Right cardiac atrium (tissue), 5 donors: ENCODE measurements at places on chromosomes 4 and X.
A peak's percentile ranks its signal among the peaks of the same experiment; 100 is the strongest.

GRCh38 chr4:89072921-89073320 is 15.9 kb upstream of the FAM13A start:
- DNase-seq = no peak

DNA sequence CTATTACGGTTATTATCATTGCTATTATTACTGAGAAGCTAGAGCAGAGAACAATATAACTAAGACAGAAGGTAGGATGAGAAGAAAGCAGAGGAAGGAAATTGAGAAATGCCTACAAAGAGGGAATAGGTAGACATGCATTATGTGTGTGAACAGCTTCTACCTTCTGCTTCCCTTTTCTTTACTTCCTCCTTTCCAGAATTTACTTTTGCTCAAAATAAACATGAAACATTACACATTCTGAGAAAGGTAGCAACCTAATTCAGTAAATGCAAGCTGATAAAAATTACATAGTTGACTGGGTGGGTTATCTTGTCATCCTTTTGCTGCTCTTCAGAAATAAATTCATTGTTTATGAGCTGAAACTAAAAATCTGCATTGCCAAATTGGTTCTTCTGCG is 54.6 kb downstream of the AMOT start:
- no peak for DNase-seq

DNA sequence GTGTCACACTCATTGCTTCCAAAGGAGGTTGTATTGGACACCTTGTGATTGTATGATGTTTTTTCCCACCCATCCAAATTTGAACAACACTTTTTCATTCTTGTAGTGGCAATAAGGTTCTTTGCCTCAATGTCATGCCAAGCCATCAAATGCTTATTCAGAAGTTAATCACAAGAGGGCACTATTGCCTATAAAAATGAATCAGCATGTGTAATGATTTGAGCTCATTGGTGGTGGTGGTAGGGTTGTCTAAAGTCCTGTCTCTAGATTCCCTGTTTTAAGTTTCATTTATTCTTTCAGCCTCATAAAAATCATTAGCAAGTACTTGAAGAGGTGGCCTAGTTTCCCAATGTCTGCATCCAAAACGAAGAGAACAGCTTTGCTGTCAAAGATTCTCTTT is 37.0 kb downstream of the IRS4 start:
- DNase-seq = no peak

DNA sequence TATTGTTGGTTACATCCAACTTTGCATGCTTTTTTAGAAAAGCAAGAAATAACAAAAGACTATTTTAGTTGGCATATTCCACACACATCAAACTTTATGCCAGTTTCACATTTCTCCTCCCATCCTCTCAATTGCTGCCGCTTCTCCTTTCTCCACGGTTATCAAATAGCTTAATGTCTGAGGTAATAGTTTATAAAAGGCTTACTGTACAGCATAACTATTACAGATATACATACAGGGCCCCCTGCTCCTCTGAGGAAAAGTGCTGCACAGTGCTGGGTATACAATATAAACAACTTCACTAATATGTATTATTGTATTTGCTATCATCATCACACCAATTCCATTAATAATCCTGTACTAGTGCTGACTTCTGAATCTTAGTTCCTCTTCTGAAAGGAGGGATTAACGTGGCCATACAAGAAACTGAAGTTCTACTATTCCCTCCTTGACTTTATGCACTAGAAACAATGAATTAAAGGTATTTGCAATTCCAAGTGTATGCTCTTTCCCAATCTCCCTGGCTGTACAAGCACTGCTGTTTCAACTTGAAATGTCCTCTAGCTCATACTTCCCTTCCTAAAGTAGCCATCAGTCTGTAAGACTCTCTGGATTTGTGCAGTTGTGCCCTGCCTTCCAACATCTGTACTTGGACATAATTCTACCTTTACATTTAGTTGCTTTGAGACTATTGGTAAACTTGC is 2.5 kb downstream of the CCNI start:
- DNase-seq = no peak

DNA sequence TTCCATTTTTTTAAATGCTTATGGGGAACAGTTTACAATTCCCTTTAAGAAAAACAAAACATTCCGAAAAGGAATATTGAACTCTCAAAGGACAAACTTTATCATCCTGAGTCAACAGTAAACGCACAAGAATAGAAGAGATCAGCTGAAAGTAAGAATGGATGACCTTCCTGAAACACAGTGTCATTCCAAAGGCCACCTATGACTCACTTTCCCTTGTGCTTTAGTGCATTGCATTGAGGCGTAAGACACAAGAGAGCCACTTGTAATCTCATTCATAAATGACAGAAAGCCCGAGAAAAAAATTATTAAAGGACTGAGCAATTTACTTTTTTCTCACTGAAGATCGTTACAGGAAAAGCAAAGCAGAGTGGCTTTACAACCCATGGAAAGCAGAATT is 1062.4 kb upstream of the DIAPH2 start:
- DNase-seq = no peak

GRCh38 chr4:117491516-117491915 is 406.1 kb upstream of the TRAM1L1 start:
- DNase-seq = no peak

GRCh38 chr4:102640669-102641068 is 120.1 kb downstream of the MANBA start:
- no peak for DNase-seq

GRCh38 chr4:128371876-128372275 is 84.3 kb upstream of the PGRMC2 start:
- no peak for DNase-seq

GRCh38 chrX:7347465-7347864 is 199.5 kb upstream of the PUDP start:
- no peak for DNase-seq

GRCh38 chrX:69505772-69506616 is 1.9 kb downstream of the NALF2 start:
- peak; percentile 40 for DNase-seq

- no peak for DNase-seq
Observed at GRCh38 chr4:147547314-147548056, 66.6 kb downstream of the EDNRA start.

DNA sequence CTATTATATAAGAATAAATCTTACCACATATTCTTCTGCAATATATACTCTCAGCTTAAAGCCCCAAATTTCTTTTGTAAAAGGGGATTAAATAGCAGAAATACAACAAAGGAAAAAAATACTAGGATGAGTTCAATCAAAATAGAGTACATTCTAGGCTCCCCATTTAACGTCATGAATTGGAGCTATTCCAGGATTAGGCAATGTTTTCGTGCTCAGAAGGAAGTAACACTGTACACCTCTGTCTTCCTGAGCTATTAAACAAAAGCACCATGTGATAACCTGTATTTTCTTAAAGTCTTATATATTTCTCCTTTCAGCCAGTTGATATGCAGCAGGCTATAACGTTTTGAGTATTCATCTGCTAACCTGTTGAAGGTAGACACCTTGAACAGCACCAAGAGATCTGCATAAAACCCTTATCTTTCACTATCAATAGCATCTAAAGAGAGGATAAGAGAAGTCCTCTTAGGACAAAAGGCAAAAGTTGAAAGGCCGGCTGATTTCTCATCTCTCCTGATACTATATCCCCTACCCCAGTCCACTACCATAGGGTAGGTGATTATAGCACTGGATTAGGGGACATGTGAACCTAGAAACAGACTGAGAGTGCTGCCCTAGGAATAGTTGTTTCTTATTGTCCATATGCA is 31.5 kb downstream of the TEC start:
- DNase-seq = no peak

DNA sequence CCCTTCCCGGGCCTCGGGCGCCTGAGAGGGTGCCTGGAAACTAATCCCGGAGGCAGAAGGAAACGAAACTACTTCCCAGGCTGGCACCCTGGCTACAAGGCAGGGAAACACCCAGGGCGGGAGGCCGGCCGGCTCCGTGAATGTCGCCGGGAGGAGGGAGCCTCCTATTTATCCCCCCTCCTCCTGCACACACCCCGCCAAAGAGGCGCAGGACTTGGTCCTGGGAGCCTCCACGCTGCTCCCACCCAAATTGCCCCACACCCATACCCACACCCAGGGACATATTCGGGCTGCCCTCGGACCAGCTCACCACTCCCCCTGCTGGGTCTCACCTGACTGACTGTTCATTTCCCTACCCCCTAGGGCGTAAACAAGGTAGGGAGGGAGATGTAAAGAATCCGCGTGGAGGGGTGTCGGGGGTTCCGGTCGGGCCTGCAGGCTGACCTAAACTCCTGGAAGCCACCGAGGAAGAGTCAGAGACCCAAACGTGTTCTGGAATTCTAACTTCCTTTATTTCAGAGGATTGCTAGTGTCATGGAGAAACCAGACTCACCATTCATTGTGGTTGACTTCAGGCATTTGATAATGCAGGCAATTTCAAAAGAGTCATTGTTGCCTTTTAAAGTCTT is at the start of gene BTC:
TSS of gene BTC (minus strand) at position 142 of the 629 bp plus-strand sequence. CDS start 198 bp downstream, outside the sequence.
- peak; percentile 58 for DNase-seq

DNA sequence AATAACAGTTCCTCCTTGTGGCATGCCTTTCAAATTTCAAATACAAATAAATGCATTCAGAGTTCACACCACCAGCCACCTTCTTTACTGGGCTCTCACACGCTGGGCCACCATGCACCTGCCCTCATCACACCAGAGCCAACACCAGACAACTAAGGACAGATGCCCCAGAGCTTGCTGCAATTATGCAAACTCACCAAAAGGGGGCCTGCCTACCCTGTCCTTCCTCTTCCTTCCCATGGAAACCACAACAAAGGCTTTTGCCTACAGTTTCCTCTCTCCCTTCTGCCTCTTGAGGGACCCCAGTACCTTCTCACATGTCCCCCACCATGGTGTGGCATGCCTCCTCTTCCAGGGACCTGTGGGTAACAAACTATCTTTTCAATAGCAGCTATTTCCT is 1333.9 kb upstream of the TENM3 start:
- DNase-seq = no peak

DNA sequence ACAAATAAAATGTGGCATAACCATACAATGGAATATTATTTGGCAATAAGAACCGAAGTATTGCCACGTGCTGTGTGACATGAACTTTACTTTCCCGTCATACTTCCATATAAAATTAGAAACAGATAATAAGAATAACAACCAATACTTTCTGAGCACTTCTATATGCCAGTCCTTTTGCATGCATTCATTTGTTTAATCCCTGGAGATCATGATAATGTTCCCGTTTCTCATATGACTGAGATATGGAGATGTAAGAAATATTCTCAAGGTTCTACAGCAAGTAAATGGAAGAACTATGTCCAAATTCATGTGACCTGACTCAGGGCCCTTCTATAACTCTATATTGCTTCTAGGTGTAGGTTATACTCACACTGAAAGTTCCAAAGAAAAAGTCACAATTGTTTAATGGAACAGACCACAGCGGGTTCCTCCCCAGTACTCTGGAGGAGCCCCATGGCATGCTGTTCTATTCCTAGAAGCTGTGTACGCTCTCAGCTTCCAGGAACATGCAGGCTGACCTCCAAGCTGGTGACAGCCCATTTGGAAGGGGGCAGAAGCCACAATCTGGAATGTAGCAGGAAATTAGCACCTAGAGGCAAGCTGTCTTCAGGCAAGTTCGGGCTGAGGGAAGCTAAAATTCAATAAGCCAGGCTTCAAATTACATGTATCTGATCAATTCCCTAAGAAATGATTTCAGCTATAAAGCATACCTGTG is 31.5 kb downstream of the QDPR start:
- no peak for DNase-seq

- DNase-seq = peak; percentile 94
Observed at GRCh38 chr4:7206911-7207567, 14.7 kb downstream of the SORCS2 start.

- DNase-seq = no peak
Observed at GRCh38 chr4:152927737-152928136, 8.4 kb upstream of the FHDC1 start.

- DNase-seq = no peak
Observed at GRCh38 chrX:137858106-137858505, 292.2 kb downstream of the ZIC3 start.

DNA sequence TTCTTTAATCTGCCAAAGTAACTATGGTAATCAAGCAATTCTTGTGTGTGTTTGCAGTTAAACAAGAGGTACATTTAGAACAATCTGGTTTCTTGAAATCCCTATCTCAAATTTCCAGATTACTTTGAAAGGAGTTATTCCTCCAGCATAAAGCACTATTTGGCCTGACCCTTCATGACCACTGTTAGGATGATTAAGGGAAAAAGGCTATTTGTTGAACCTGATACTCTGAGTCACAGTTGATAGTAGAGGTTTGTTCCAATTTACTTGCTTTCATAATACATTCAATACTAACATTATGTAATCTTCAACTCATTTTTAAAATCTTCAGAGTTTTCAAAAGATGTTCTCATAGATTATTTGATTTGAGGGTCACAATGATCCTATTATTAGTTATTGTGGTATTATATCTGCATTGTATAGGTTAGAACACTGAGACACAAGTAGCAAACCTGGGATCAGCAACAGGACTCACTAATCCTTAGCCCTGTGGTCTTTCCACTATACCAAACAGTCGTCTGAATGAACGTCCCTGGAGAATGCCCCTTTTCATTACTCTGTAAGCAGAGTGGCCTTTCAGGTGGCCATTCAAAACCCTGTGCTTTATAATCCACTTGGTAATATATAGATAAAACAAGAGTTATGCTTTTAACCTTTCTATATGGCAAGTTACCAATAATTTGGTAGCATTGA is 8.1 kb upstream of the NDST4 start:
- DNase-seq = no peak

DNA sequence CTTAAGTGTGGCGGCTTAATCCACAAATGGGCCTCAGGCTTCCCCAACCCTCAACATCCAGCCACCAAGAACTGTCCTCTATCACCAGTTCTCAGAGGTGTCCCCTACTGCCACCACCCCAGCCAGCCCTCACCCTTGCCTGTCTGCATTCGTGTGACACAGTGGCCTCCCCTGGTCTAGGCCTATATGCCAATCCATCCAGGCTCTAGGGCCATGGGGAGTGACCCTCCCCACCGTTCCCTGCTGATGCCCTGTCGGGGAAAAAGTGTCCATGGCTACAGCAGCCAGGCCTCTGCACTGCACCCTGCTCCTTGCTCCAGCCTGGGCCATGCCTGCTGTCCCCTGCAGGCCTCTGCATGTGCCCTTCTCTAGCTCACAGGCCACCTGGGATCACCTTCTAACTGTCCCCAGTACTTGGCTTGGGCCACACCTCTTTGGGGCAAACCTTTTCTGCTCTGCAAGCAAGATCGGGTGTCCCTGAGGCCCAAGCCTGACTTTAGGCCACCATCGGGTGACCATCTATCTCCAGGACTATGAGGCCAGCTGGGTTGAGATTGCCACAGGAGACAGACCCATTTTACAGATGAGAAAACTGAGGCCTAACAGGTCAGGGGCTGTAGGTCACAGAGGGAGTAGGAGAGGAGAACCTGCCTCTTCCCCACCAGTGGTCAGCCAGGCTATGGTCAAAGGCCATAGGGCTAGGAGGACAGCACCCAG is 75.8 kb downstream of the JAKMIP1 start:
- DNase-seq = no peak

DNA sequence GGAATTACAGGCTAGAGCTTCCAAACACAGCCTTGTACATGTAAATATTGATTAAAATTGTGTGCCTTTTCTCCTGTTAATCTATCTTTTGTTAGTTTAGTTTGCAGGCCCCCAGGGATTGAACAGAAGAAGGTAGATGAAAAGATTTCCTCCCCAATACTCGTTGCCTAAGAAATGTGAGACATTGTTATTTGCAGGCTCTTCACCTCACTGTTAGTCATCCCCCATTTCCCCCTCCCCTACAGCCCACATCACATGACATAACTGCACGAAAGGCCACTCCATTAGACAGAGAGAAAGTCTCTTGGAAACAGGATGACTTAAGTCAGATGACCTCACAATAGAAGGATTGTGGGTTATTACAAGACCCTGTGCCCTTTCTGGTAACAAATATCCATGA is 13.3 kb upstream of the MID1 start:
- DNase-seq = peak; percentile 24
